ENCODE measurements at places on chromosomes 7 and 10.

DNA sequence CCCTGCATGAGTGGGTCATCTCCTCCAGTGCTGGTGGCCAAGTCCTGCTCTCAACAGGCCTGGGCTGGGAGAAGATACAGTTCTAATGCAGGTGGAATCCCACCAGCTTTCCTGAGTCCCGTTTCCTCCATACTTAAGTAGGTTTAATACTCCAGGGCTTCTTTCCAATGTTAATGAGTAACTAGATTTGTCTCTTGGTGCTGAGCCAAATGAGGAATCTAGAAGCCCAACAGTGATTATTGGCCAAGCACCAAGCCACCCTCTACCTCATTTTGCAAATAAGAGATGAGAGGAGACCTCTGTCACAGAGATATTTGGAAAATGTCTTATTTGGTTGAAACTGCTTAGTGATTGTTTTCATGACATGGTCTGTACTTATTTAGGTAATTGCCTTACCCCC lies 37.1 kb downstream of the STARD3NL start:
- DNase-seq: no peak

DNA sequence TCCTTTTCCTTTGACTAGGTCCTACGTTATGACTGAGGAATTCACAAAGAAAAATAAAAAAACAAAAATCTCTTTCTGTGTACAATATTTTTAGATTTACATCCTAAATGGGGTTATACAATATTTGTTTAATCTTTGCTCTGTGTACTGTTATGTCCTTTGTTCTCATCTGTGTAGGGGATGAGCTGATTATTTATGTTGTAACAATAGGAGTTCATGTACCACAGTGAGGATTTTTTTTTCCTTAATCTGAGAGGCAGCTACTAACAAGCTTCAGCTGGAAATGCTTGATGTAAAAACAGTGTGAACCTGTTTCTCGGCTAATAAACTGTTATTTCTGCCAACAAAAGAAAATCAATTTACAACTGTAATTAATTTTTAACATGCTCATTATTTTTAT lies 58.0 kb downstream of the ORC5 start:
- DNase-seq: no peak

- DNase-seq: no peak
Observed at GRCh38 chr7:42137941-42138340, 99.1 kb downstream of the GLI3 start.

DNA sequence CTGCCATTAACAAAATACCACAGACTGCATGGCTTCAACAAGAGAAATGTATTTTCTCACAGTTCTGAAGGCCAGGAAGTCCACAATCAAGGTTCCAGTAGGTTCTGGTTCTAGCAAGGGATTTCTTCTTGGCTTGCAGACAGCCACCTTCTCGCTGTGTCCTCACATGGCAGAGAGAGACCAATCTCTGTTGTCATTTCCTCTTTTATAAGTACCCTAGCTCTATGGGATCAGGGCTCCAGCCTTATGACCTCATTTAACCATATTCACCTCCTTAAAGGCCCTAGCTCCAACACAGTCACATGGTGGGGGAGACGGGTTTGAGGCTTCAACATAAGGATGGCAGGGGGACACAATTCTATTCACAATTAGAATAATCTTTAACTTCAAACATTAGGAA lies 23.6 kb downstream of the ABI1 start:
- no peak for DNase-seq

DNA sequence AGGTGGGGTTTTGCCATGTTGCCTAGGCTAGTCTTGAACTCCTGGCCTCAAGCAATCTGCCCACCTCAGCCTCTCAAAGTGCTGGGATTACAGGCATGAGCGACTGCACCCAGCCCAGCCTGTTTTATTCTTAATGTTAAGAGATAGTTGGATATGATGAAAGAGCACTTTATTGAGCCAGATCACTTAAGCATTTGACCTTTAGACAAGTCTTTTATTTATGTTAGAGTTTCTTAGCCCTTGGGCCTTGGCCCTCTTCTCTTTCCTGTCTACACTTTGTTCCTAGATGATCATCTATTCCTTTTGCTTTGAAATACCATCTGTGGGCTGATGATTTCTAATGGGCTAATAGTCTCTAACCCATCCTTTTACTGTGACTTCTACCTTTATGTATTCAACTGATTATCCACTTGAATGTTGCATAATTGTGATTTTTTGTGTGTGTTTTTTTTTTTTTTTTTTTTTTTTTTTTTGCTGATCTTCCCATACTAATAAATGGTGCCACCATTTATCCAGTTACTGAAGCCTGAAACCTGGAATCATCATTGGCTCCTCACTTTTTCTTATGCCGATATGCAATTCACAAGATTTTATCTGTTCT lies 34.8 kb downstream of the BTRC start:
- no peak for DNase-seq

DNA sequence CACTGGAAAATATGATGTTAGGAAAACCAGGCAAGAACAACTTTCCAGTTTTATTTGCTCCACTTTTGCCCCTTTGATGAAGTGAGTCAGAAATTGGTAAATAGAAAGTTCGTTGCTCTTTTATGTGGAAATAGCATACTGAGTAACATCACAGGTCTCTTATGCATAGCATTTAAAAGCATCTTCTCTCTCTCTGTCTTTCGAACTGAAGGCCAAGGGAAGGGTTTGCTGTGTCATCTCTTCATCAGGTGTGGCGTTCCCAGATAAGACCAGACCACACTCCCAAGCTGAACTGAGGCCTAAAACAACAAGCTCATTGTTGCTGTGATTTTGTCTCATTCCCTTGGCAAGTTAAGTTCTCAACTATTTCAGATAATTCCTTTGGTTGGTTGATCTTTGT lies 131.8 kb upstream of the GRB10 start:
- no peak for DNase-seq

- DNase-seq: no peak
Observed at GRCh38 chr7:13984831-13985685, 4.4 kb downstream of the ETV1 start.

DNA sequence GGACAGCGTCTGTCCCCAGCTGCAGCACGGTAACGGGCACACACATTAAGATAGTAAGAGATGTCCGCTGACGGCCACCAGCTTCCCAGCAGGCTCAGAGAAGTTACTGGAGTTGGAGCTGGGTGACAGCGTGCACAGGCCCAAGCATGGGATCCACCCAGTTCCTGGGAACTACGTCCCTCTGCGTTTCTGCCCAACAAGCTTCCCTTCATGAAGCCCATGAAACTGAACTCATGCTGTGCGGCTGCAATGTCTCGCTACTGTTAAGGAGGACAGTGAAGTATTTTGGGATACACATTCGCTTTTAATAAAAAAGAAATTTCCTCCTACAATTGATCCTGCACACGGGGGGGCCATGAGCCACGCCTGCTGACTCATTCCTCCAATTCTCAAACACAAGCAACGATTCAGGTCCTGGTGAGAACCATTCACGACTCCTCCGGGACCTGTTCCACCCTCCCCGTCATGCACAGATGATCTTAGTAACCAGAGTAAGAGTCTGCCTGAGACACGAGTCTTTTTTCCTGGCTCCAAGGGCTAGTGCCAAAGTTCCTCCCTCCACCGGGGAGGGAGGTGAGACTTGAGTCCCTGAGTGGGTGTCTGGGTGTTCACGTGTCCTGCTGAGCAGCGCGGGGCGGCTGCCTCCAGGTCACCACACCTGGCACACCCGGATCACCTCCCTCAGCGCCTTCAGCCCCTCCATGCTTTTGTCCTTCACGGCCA lies 2.6 kb downstream of the PSMG3 start:
- DNase-seq: no peak

- DNase-seq: no peak
Observed at GRCh38 chr10:11234857-11235531, 217.3 kb downstream of the CELF2 start.

GRCh38 chr7:135803143-135803542 lies 54.5 kb upstream of the FAM180A start:
- no peak for DNase-seq

DNA sequence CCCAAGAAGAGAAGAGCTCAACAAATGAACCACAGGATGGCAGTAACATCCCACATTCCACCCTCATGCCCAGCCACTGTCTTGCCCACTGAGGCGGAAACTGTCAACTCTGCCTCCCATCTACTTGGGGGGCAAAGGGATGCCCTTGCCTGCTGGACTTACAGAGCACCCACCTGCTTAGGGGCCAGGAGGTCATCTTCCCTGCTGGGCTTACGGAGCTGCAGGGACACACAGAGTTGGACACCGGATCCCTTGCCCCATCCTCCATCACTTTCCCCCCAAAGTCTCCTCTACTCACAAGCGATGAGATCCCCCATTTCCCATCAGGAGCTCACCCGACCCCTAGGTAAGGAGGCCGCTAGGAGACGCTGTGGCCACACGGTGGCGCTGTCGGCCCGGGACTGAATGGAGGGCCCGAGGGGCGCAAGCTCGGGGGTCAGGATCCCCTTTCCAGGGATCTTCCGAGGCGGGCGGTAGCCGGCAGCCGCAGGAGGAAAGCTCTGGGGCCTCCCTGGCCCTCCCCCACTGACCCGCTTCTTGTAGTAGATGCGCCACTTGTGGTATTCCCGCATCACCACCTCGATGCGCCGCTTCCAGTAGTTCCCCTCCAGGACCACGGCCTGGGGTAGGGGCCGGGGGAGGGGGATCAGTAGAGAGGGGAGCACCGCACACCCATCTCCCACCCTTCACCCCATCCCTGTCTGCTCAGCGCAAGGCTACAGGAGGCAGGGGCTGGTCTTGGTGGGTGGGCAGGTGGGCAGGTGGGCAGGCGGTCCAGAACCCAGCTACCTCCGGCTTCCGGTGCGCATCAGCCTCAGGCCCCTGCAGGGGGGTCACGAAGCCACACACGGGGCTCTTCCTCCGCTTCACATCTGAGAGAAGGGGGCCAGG lies 17.3 kb downstream of the MLXIPL start:
- no peak for DNase-seq

GRCh38 chr10:128043259-128044045 lies 82.8 kb downstream of the MKI67 start:
- no peak for DNase-seq

DNA sequence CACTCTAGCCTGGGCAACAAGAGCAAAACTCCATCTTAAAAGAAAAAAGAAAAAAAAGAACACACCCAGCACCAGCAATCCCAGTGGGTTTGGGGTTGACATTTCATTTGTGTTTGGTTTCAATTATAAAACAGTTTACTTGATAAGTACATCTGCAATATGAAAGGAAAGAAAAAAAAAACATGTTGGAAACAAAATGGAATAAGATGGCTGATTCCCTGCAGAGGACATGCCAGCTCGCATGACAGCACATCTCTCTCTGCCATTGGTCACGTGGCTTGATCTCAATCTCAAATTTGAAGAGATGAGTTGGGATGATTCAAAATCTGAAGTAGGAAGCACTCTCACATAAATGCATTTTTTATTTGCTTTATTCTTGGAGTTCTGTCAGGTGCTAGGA lies 28.0 kb downstream of the MYOF start:
- no peak for DNase-seq

Measured in NCI-H1417 treated with DMSO at 0.1 percent for 48 hours (cell line).